ENCODE measurements at places on chromosomes 16 and 17.

DNA sequence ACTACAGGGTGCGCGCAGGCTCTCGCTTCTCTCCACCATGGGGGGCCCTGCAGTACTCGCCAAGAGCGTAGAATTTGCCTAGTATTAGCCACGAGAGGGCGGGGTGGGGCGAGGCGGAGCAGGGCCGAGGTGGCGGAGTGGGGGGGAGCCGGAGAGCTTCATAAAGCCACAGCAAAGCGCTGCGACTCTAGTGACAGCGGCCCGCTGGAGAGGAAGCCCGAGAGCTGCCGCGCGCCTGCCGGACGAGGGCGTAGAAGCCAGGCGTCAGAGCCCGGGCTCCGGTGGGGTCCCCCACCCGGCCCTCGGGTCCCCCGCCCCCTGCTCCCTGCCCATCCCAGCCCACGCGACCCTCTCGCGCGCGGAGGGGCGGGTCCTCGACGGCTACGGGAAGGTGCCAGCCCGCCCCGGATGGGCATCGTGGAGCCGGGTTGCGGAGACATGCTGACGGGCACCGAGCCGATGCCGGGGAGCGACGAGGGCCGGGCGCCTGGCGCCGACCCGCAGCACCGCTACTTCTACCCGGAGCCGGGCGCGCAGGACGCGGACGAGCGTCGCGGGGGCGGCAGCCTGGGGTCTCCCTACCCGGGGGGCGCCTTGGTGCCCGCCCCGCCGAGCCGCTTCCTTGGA lies at the start of gene TBX21:
Gene TBX21 (plus strand): TSS at position 190 of the 627 bp plus-strand sequence. CDS start 219 bp downstream, at position 409.
- DNase-seq: peak; percentile 30

- peak; percentile 78 for DNase-seq
Measured at GRCh38 chr16:70703041-70703834, 17.4 kb upstream of the MTSS2 start.

- no peak for DNase-seq
Measured at GRCh38 chr16:17802571-17802970, 331.8 kb upstream of the XYLT1 start.

GRCh38 chr17:44105941-44106340 lies 17.5 kb downstream of the HDAC5 start:
- DNase-seq: no peak

DNA sequence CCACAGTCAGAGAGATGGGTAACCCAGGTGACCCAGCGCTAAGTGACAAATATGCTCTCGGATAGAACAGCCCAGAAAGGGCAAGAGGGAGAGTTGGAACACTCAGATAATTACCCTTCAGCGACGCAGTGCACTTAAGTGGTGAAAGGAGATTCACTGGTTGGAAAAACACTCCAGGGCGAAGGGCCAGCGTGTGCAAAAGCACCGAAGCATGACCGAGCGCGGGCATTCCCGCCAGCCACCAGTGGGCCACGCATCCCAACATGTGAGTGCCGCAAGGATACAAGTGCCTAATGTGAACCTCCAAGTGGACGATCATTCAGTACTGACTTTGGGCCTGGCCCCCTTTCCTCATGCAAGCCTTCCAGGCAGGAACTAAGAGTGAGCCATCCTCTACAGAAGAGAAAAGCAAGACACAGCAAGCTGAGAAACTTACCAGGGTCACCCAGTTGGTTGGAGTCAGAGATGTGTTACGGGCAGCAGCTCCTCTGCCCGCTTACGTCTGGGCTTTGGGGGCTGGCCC lies 258.4 kb downstream of the C16orf95 start:
- no peak for DNase-seq

GRCh38 chr16:66542396-66542795 lies 7.5 kb downstream of the TK2 start:
- no peak for DNase-seq

DNA sequence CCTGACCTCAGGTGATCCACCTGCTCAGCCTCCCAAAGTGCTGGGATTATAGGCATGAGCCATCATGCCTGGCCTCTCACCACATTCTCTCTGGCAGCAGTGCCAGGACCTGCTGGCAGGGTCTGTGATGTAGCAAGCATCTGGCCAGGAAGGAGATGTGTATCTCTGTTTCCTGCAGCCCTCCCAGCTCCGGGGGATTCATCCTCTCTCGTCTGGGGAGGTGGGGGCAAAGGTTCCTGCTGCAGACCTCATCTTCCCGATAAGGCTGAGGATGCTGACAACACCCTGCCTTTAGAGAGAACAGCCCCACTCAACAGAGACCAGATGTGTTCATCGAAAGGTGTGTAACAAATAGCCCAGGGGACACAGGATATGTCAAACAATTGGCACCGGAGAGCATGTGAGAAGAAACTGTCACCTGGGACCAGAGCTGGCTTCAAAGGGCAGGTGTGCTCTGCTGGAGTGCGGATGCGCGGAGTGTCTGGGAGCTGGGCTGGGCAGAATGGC lies 54.8 kb upstream of the SEC14L1 start:
- DNase-seq: no peak

DNA sequence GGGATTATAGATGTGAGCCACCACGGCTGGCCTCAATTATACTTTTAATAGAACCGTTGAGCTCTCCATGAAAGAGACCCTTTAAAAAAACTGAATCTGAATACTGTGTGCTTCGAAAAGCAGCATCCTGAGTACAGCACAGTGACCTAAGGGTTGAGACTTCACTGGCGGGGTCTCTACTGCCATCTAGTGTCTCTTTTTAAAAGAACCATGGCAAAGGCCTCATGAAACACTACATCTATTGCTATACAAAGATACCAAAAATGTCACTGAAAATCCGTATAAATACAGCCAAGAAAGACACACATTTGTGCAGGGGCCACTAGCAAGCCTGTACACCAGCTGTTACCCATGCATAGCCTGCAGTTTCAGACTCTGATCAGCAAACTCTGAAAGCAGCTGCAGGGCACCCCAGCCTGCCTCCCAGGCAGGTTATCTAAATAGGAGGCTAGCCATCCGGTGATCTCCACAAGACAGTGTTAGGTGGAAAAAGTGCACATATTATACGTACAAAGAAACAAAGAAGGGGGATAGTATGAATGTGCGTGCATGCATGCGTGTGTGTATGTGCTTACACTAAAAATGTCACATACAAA lies 35.3 kb downstream of the NPLOC4 start:
- DNase-seq: no peak

DNA sequence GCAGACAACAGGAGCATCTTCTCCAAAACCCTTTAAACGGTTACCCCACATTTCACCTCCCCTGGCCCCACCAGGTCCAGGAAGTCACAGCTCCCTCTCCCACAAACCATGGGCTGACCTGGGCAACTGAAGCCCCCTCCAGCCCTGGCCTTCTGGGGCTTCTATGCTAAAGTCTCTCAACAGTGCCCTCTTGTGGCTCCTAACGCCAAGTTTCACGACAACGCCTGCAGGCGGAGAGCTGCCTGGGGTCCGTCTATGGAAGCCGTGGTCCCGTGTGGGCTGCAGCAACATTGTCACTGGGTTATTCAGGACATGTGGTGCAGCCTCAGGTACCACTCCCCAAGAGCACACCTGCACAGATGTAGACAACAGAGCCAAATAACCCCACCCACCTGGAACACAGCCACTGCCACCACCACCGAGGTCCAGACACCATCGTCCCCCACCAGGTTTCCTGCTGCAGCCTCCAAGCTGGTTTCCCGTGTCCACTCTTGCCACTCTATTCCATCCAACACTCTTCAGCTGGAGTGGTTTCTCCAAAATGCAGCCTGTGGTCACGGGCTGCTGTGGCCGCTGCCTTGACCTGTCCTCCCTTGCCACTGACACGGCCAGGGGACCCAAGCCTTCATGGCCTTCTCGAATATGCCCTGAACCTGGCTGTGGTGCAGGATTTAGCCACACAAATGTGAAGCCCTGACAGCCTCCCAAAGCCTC lies 19.1 kb downstream of the C16orf95 start:
- DNase-seq: no peak

DNA sequence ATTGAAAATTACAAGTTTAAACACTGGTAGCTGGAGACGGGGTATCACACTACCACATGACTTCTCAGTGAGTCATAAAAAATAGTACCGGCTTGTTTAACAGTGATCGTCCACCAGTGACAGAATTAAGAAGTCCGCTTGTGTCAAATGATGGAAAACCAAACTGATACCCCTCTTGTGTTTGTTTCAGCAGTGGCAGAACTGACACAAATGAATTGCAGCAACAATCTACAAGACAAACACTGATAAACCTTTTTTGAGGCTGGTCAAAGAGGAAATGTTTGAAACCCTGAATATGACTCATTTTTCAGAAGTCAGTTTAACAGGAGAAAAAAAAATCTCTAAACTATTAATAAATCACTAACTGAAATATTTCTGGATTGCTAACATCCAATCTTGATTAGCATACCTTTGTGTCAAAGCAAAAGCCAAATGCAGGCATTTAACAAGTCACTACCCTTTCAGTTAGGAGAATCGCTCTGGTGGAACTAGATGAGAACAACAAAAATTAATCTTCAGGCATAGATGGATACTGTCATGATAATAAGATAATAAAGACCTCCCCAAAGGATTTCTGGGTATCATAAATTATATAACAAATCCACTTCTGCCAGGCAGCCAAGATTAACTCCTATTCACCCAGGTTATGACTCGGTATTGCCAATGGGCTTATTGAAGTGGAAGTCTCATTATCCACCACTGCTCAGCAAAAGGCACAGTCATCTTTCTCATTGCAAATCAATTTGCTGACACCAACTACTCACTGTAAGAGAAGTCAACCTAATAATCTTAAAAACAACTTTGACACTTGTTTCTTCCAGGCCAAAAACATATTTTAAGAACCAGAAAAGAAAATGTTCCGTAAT lies 20.8 kb downstream of the DCUN1D3 start:
- no peak for DNase-seq

DNA sequence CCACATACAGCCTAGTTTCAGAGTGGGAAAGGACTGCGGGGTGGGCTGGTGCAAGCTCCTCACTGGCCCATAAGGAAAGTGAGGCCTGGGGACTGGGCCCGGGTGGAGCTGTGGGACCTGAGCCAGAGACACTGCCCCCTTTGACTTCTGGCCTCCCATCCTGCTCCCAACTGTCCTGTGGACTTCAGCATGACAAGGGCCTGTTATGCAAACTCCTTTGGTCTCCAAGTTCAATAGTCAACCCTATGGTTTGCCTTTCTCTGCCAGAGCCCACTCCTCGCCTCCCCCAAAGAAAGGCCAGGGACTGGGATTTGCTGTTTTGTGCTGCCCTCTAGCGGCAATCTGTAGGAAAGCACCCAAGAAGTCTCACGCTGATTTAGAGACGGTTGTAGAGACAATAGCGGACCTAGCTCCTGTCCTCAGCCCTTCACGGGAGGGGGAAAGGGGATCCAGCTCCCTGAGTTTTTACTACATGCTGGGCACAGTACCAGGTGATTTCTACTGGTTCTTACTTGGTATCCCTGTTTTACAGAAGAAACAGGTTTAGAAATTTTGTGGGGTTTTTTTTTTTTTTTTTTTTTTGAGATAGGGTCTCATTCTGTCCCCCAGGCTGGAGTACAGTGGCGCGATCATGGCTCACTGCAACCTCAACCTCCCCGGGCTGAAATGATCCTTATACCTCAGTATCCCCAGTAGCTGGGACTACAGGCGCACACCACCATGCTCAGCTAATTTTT lies 1.2 kb upstream of the TLCD3B start:
- peak; percentile 36 for DNase-seq

- no peak for DNase-seq
Measured at GRCh38 chr17:80703142-80703478, 158.5 kb downstream of the RPTOR start.

DNA sequence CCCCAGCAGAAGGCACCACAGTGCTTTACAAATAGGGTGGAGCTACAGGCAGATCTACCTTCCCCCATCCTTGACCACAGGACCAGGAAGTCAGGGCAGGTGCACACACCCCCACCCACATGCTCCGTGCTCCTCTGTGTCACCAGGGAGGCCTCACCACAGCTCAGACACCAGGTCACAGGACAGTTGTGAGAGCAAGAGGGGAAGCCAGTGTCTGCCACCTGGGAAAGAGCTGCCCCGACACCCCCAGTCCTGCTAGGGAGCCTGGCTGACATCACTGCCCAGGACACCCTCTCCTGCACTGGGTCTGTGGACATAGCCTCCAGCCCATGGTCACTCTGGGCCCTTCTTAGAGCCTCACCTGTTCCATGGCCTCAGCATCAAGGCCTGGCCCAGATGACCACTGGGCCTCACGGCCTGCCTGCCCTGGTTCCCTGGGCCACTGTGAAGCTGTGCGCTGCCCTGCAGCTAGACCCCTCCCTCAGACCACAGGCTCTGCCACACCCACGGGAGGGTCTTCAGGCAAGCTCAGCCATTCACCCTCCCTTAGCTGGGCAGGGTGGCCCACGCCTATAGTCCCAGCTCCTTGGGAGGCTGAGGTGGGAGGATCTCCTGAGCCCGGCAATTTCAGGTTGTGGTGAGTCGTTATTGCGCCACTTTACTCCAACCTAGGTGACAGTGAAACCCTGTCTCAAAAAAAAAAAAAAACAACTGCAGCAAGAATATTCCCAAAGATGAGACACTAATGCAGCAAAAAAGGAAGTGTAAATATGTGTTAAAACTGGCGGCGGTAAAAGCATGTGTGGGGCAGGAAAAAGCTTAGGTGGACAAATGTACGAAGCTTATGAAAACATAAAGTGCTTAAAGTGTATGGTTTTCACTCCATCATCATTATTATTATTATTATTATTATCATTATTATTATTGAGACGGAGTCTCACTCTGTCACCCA lies 14.2 kb downstream of the POLR3K start:
- no peak for DNase-seq

DNA sequence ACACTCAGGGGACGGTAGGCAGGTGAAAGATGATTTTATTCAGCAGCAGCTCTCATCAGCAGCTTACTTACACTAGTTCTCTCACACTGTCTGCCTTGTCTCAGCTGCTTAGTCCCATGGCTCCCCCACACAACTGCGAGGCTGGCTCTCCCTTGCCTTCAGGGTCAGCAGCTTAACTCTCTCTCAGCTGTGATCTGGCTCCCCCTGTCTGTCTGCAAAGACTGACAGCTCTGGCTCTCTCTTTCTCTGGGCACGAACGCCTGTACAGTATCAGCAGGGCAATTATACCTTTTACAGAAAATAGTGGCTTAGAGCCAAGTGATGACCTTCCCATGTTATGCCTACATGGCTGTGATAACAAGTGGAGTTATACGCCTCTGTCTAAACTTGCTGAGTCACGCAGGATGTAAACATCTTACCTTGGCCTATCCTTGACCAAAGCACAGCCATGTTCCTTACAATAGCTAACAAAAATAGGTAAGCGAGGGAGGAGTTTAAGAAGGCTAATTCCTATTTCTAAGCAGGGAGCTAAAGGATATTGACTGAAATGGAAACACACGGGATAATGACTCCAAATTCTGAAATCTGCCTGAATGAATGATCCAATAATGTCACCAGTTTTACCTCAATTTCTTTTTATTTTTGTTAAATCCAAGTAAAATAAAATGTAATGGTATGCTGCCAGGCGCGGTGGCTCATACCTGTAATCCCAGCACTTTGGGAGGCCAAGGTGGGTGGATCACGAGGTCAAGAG lies 1.1 kb upstream of the NDUFAB1 start:
- no peak for DNase-seq

- no peak for DNase-seq
Measured at GRCh38 chr16:17212606-17213005, 258.2 kb downstream of the XYLT1 start.
